Stimulated activated CD8-positive, alpha-beta memory T cell treated with anti-CD3 and anti-CD28 coated beads, Interleukin-4, amount 100 ng/mL, for 24 hours (primary cell): ENCODE measurements at places on chromosomes 2 and 18.

- DNase-seq = no peak
These were observed 191.7 kb downstream of the FAM210A start for GRCh38 chr18:13534631-13535030.

GRCh38 chr2:239329972-239330572 lies 70.7 kb downstream of the HDAC4 start:
- DNase-seq = no peak

DNA sequence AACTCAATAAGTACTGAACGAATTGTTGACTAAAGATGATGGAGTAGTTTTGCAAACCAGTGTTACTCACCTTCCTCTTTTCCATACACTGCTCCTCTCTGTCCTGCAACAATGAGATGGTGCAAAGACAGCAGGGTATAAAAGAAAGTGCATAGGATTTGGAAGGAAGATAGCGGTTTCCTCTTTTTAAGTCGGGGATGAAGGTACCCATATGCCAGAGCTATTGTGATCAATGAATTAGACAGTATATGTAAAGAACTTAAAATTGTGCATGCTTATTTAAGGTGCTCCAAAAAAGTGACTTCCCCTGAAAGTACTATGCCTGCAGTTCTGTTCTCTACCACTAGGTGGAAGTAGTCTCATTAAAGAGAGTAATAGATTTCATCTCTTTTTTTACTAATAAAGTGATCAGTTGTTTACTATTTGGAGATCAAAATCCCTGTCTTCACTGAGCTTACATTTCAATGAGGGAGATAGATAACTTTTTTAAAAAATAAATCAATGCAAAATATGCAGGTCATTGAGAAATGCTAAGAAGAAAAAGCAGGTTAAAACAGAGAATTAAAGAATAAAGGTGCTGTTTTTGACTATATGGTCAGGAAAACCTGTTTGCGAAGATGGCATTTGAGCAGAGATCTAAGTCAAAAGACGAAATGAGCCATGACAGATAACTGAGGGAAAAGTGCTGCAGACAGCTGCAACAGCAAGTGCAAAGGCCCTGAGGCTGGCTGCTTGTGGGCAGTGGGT lies 339.7 kb upstream of the SLC14A2 start:
- DNase-seq = no peak

DNA sequence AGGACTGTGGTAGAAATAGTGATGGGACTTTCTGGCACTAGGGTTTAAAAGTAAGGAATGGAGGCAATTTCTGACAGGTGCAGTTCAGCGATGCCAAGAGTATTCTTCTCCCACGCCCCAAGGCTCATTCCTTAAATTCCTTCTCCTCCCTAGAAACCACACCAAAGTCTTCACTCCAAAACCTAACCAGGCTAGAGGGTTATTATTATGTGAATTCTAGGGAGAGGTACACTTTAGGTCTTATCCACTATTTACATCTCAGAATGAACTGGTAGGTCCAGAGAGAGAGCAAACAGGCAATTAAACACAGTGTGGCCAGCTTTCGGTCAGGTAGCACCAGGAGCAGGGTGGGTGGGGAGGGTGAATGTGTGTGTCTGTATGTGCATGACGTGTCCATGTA lies 11.4 kb downstream of the IL1F10 start:
- DNase-seq = no peak

- DNase-seq = no peak
These were observed 324.5 kb upstream of the MYT1L start for GRCh38 chr2:2655453-2656114.

GRCh38 chr2:27723372-27724144 lies 48.0 kb upstream of the MRPL33 start:
- no peak for DNase-seq

DNA sequence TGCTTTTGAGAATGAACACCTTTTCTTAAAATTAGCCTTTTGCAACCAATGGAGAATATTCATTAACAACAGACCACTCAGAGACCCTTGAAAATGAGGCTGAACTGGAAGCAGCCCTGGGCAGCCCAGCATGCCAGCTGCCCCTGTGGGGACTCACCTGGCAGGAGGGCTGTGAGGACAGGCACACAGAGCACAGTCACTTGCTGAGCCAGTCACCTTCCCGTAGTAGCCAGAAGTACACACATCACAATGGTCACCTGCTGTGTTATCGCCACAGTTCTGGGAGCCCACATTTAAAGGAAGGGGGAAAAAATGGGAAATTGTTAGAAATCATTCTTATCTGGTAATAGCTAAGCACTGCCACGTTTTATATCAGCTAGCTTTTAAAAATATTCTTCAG lies 115.5 kb downstream of the LAMA1 start:
- DNase-seq = no peak

- no peak for DNase-seq
These were observed 87.3 kb upstream of the ZCCHC2 start for GRCh38 chr18:62435435-62436031.

- no peak for DNase-seq
These were observed 301.3 kb downstream of the EPHA4 start for GRCh38 chr2:221270806-221271205.
